ENCODE measurements at places on chromosomes 5 and 9.

GRCh38 chr9:128250839-128251731 lies 24.7 kb downstream of the GOLGA2 start:
- no peak for DNase-seq

- no peak for DNase-seq
These were observed 17.7 kb upstream of the BTF3 start for GRCh38 chr5:73480500-73480899.

- DNase-seq: no peak
These were observed at the start of gene CA9 for GRCh38 chr9:35673132-35674024. Gene CA9, plus strand, starts transcription at chr9:35673928. Its CDS starts 32 bp downstream, at chr9:35673960.

DNA sequence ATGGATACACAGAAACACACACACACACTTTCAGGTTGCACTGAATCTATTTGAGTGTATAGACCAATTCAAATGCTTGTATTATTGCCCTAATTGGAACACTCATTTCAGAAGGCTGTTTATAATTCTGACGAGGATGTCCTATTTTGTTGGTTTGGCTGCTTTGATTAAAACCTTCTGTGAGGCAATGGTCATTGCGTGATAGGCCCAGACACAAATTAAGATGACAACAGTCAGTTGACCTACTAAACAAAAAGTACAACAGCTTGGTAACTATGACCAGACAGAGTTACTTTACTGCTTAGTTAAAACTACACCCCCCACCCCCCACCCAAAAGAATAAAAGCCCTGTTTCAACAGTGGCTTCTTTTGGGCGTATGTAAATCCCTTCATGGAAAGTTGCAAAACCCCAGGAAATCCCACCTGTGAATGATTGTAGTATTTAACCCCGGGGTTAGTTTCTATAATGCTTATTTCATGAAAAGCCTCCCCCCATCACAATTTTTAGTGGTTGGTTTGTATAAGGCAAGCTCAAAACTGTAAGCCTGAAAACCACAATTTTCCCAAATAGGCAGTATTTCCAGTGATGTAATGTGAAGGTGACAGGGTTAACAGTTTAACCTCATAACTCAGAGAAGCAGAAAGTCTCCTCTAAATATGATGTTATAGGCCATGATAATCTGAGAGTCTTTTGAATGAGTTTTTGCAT lies 340.8 kb downstream of the FGF10 start:
- peak; percentile 51 for DNase-seq

GRCh38 chr5:137461391-137462264 lies 37.5 kb downstream of the SPOCK1 start:
- DNase-seq: no peak

- no peak for DNase-seq
These were observed 110.9 kb upstream of the TARS1 start for GRCh38 chr5:33329891-33330290.

DNA sequence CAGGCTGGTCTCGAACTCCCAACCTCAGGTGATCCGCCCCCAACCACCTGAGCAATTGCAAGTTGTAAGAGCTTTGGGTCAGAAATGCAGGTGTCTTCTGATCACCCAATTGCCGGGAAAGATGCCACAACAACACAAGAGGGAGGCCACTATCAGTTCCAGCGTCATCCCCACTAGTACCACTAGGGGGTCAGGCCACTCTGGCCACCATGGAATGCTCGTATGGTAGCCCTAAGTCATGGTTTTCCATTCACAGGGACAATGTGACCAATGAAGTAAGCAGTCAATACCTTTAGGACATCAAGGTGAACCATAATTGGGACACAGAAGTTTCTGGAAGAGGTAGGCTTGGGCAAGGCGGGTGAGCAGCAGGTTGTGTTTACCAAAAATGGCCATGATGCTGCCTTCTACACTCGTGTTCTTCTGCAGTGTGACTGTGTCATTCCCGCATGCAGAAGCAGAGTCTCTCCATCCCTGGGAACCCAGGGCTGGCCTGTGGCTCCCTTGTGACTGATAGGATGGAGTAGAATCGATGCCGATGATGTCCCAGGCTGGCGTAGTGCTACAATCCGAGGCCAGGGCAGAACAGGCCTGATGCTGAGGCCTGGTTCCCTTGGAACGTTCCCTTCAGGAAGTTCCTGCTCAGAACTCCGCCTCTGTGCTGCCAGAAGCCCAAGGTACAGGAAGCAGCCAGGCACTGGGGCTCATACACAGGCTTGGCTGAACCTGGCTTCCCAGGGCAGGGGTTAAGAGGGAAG lies 42.2 kb upstream of the ANKRD33B start:
- DNase-seq: no peak
